ENCODE measurements at places on chromosomes 1 and 21.

- no peak for DNase-seq
These were observed 20.3 kb upstream of the AZIN2 start for GRCh38 chr1:33060579-33061083.

GRCh38 chr1:212950243-212951125, at the start of gene VASH2:
Gene VASH2, plus strand, starts transcription at chr1:212950541. Its CDS starts 1,002 bp downstream, at chr1:212951543.
- DNase-seq, result peak; percentile 3

DNA sequence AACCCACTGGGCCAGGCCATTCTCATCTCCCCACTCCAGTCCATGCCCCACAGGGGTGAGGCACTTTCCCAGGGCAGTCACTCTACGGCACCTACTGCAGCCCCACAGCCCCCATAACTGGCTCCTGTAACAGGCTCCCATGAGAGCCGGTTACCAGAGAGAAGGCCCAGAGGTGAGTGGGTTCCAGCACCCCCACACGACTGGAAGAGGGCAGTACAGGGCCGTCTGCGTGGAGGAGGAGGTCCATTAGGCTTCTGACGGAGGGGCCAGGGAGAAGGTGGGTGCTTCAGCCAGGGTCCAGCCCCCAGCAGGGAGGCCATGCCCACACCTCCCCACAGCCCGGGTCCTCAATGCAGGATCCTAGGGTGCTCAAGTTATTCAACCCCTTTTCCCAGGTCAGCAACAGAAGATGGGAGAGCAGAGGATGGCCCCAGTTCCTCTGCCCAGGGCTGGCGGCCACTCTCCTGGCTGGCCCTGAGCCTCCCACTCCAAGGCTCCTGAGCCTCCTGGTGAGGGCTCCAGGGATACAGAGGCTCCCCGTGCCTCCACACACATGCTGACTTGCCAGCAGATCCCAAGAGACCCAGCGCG, 1.6 kb downstream of the ACAP3 start:
- DNase-seq, result no peak

- DNase-seq, result no peak
These were observed 119.6 kb upstream of the ADGRL2 start for GRCh38 chr1:81681114-81681513.

Measured in effector memory CD8-positive, alpha-beta T cell (primary cell).